ENCODE measurements at places on chromosomes 4 and X. TPM values are rescaled to one million over a fixed set of nuclear protein-coding genes. Genes with fewer than 3 reads are reported as not detected.
A peak's percentile ranks its signal among the peaks of the same experiment; 100 is the strongest.

GRCh38 chrX:98207947-98208346, 1324.2 kb downstream of the RPA4 start:
- DNase-seq: no peak

GRCh38 chr4:40730091-40730679, 19.6 kb upstream of the NSUN7 start:
- DNase-seq: no peak

Gene TCEAL5
- total RNA-seq: not detected

- no peak for DNase-seq
Observed at GRCh38 chrX:14051416-14051815, 21.7 kb upstream of the GEMIN8 start.

DNA sequence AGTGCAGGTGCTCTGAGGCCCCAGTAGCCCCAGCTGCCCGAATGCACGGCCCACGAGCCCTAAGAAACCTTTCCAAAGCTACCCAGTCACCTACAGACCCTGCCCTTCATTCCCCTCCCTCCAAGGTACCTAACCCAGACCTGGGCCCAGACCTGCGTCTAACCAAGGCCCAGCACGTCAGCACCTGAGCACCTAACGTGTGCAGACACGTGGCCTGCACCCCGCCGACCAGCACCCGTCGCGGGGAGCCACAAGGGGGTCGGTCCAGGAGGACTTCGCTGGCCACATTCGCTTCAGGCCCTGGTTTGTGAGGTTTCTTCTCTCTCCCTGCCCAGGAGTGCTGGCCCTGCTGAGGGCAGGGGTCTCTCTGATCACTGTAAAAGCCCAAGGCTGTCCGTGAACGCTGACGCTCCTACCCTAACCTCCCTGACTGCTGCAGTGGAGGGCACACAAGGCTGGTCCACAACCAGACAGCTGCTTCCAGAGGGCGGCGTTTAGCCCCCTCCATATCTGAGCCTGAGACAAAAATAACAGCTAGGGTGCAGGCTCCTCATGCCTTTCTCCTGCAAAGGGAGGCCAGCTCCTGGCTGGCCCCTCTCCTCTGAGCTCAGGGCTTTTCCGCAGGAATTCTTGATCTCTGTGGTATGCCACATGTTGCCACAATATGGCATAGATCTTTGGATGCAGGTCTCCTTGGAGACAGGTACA, 31.8 kb downstream of the WDR1 start:
- no peak for DNase-seq

Gene FRMPD4
- total RNA-seq: not detected

DNA sequence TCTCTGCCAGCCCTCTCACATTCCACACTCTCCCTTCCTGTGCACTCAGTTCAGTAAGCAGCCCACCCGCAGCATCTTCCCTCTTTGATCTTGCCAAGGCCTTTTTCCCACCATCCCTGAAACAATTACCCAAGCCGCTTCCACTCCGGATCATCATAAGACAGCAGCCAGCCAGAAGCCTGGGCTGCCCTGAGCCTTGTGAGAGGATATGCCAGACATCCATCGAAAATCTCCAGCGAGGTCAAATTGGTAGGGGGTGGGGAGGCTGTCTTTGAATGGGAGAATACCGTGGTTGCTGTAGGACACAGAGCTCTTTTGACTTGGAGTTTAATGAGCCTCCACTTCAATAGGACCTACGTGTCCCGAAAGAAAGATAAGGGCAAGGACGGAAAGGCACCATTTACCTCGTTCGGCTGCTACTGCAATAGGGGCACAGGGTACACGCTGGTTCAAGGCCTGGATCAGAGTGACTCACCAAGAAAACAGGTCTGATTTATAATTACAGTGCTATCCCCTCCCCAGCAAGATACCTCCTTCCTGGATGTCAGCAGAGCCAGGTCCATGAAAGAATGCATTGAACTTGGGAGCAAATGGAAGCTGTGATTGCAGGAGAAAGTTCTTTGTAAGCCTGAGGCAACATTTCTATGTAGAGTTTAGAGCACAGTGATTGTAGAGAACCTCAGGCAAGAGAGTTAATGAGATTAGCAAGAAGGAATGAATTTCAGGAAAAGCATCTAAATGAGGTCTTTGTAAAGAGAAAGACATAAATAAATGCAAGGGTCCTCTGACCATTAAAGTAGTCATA, 39.5 kb downstream of the AMOT start:
- no peak for DNase-seq

DNA sequence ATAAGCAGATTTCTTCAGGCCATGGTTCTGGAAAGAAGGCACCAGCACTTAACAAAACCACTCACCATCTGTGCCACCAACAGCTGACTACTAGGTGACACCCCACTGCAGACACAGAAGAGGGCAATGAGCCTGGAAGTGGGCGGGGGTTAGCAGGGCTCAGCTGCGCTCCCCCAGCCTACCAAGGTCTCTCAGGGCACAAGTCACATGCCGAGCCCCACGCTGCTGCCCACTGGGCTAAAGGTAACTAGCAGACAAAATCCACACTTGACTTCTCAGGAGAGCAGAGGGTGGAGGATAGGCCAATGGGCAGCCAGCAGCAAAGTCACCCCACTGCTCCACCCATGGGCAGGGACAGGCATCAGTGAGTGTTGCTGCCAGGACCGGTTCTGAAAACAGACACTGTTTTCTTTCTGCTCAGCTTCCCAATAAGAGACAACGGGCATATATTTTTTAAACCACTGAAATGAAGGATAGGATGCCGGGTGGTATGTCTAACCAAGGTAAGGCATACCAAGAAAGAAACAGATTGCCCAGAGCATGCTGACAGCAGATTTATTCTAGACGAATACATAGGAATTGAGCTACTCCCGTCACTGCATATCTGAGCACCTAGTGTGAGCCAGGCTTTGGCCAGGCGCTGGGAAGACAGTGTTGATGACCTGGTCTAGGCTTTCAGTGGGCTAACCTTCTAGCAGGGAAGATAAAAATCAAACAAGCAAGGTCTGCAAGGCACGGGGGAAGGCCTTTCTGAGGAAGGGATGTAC, 20.1 kb downstream of the ACSL1 start:
- DNase-seq: no peak

Gene TIMM8A
- total RNA-seq: 12.0 TPM

- DNase-seq: no peak
Observed at GRCh38 chr4:136002316-136002715, 1530.0 kb downstream of the PCDH18 start.

DNA sequence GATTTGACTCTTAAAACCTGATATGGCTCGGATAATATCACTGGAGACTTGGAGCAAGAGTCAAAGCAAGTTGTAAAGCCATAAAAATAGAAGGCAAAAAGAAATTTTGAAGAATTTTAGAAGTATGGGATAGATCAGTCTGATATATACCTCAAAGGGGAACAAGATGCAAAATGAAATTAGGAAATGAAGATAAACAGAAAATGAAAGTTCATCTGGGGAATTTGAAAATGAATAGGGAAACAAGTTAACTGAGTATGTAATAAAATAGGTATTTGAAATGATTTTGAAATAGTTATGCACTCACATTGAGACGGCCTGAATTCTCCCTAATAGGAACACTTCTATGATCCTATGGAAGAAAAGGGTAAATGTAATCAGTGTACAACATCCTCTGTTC, 5.7 kb downstream of the CYP2U1 start:
- DNase-seq: no peak

GRCh38 chr4:130154901-130155300, 1058.9 kb downstream of the C4orf33 start:
- no peak for DNase-seq

DNA sequence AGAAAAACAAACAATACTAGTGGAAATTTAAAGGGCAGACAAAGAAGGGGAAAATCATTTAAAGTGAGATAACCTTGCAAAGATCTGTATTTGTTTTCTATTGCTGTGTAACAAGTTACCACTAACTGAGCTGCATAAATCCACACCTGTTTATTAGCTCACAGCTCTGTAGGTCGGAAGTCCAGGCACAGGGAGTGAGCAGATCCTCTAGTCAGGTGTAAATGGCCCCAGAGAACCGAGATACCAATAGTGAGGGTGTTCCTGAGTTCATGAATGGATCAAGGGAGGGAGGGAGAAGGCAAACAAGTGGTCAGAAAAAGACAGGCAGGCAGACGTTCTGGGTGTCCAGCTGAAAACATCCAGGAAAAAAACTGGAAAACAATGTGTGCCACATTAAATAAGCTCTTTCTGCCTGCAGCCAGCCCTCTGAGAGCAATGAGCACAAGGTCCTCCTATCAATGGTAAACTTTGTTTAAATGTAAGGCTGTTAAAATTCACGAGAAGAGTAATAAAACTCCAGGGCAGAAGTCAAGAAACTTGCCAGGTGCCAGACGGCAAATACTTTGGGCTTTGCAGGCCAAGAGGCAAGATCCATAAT, 25.0 kb downstream of the ADGRA3 start:
- DNase-seq: no peak

GRCh38 chrX:119488749-119489148, 20.5 kb downstream of the SLC25A5 start:
- DNase-seq: peak; percentile 46

- no peak for DNase-seq
Observed at GRCh38 chr4:11824566-11824965, 395.9 kb upstream of the HS3ST1 start.

- DNase-seq: no peak
Observed at GRCh38 chr4:87019898-87020297, 85.1 kb downstream of the AFF1 start.

Gene UCP1
- not detected for total RNA-seq

- no peak for DNase-seq
Observed at GRCh38 chr4:26311633-26312032, 9.2 kb upstream of the RBPJ start.

DNA sequence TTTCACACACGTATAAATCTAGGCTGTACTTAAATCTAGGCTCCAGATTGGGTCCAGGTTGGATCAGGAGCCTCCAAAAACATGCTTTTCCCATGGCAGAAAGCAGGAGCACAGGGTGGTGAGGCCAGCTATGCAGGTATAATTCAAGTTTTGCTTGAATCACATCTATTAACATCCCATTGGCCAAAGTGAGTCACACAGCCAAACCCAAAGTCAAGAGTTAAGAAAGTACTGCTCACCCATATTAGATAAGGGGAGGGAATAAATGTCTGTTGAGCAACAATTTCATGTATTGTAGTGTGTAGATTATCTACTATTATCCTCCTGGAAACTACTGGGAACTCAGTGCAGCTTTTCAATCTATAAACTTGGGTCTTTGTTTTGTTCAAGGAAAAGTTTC, 12.8 kb downstream of the SUPT20HL2 start:
- DNase-seq: no peak

DNA sequence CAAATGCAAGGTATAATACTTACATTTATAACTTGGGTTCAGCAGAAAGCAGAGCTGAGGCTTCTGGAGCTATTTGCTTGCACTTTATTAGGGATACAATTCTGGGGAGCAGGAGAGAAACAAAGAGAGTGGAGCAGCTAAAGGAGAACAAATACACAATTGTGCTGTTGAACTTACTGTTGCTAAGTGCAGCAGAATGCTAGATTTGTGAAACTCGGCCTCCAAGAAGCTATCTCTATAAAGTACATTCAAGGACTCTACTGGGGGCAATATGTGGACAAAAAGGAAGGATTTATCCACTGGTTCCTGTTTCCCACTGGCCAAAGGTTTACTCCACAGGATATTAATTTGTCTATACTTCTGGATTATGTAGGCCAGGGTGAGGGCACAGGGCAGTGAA, 86.8 kb downstream of the PPP1R2C start:
- no peak for DNase-seq

GRCh38 chr4:15676899-15677298, 4.7 kb upstream of the FAM200B start:
- no peak for DNase-seq

Gene NFXL1
- total RNA-seq: 16.6 TPM

DNA sequence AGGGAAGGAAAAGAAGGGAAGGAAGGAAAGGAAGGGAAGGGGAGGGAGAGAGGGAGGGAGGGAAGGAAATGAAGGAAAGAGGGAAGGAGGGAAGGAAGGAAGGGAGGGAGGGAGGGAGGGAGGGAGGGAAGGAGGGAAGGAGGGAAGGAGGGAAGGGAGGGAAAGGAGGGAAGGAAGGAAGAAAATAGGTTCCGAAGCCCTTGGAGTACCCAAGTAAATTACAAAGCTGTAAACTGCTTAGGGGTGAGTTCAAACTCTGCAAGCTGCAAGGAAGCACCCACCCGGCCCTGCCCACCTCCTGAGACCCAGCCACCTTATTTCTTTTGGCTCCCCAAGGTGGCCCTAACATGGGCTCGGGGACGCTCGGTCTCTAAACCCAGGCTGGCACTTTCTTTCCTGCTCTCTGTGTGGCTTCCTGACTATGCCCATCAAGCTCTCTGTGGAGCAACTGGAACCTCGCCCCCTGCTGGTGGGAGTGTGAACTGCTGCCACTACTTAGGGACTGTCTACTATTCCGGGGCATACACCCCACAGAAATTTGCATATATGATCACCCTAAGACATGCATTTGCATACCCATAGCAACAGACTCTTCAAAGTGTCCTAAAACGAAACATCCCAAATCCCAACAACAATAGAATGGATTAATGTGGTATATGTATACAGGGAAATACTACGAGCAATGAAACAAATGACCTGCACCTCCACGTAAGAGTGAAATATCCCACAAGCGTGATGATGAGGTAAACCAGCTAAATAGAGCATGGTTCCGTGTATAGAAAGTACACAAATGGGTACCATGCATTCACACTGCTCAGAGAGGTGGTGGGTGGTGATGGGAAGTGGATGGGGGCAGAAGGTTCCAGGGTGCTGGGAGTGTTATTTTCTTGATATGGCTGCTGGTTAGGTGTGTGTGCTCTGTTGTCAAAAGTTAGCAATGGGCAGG, 151.7 kb upstream of the TBL1X start:
- peak; percentile 68 for DNase-seq

Gene NHS
- 0.67 TPM for total RNA-seq

Gene PTTG2
- 1.5 TPM for total RNA-seq

GRCh38 chr4:110132816-110133719, 65.3 kb downstream of the ELOVL6 start:
- no peak for DNase-seq

- DNase-seq: no peak
Observed at GRCh38 chr4:20326460-20326859, 74.8 kb downstream of the SLIT2 start.

GRCh38 chr4:84389406-84389805, 109.7 kb downstream of the NKX6-1 start:
- no peak for DNase-seq

- DNase-seq: no peak
Observed at GRCh38 chrX:106948641-106949040, 28.4 kb downstream of the CLDN2 start.

- DNase-seq: no peak
Observed at GRCh38 chr4:45155081-45155777, 428.9 kb upstream of the GNPDA2 start.

DNA sequence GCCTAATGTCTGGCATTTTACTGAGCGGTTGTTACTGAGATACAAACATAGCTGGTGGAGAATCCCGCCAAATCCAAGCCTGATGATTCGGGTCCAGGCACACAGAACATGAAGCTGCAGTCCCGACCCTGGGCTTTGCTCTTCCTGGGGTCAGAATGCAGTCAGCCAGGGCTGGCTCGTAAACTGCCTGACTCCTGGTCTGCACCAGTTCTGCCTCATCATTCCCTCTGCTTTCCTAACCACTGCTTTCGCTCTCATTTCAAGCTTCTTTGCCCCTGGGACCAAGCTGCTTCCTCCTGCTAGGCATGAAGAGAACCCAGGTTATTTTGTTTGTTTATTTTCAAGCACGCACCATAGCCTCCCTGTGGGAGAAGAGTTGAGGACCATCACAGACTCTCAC, 39.3 kb downstream of the GATB start:
- no peak for DNase-seq

Gene ZRSR2
- total RNA-seq: 30.7 TPM

GRCh38 chr4:15706646-15707362, 3.9 kb downstream of the BST1 start:
- DNase-seq: no peak

Gene ZNF280C
- total RNA-seq: 4.9 TPM

- DNase-seq: peak; percentile 88
Observed at GRCh38 chrX:107678957-107679740, 50.8 kb downstream of the PRPS1 start.

All from CD4-positive, alpha-beta memory T cell (primary cell).